Colonic mucosa (tissue), 4 donors: ENCODE measurements at places on chromosomes 6 and 20.

DNA sequence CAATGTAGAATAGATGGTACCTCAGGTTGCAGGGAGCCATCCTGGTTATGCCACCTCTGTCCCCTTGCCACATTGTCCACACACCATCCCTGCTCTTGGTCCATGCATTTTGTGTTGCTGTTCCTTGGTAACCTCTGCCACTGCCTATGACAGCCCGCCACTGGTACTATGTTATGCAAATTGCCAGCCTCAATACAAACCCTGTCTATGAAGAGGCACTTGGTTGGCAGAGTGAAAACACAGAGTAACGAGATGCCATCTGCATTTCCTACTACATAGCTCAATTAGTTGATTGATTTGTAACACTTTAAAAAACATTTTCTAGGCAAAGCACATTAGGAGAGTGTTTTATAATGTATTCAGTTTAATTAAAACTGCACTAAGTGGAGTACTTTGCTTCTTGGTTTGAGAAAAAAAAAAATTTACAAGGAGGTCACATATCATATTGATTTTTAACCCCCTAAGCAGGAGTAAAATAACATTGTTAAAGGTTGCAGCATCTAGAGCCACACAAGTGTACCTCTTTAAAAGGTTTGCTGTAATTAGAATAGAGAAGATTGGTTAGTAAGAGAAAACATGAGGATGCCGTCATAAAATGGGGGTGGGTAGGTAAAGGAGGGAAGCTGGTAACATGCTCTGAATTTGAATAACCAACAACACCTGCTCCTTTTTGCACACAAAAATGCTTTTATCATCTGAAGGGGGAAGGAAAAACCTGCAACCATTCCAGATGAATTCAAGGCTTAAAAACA is 817.1 kb downstream of the KIF16B start:
- H3K27me3 ChIP-seq = no peaks in the 10 kb centered on the region
- no peak overlapping the region for H3K4me3 ChIP-seq
- H3K4me1 ChIP-seq = no peaks in the 10 kb centered on the region
- no peak overlapping the region for H3K27ac ChIP-seq
- no peak for DNase-seq
- H3K36me3 ChIP-seq = no peaks in the 10 kb centered on the region

DNA sequence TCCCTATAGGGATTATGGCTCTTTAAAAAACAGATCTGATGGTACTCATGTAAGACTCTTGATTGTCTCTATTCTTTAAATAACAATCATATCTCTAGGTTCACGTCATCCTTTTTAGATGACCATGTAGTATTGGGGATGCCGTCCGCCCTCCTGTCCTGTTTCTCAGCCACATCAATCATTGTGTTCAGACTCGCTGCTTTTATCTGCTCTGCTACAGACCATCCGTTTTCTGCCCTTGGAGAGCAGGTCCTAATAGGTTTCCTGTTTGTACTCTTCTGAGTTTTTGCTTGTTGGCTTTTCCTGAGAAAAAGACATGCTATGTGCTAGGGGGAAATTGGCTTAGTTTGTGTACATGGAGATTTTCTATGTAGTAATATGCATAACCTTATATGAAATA is 76.8 kb downstream of the SASH1 start:
- DNase-seq = no peak
- H3K4me3 ChIP-seq = no peak overlapping the region
- H3K36me3 ChIP-seq = no peaks in the 10 kb centered on the region
- H3K4me1 ChIP-seq = no peaks in the 10 kb centered on the region
- no peaks in the 10 kb centered on the region for H3K27me3 ChIP-seq
- H3K27ac ChIP-seq = no peak overlapping the region

DNA sequence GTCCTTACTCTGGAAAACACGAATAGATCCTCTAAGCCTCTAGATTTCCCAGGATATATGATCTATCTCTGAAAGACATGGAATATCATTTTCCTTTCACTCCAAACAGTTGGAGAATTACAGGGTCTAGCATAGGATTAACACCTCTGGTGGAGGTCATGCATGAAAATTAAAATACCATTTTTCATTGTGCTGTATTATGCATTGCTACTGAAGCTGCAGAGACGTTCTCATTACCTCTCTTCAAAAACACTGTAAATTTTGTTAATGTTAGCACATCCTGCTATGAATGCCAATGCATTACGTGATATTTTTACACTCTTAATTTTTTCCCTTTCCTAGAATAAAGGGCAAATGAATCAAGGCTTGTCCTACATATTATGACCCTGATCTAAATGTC is 558.6 kb downstream of the TBC1D32 start:
- no peaks in the 10 kb centered on the region for H3K36me3 ChIP-seq
- no peak for DNase-seq
- no peak overlapping the region for H3K4me3 ChIP-seq
- H3K27ac ChIP-seq = no peak overlapping the region
- H3K27me3 ChIP-seq = no peaks in the 10 kb centered on the region
- no peaks in the 10 kb centered on the region for H3K4me1 ChIP-seq

- no peak overlapping the region for H3K27ac ChIP-seq
- no peaks in the 10 kb centered on the region for H3K4me1 ChIP-seq
- no peak for DNase-seq
- no peaks in the 10 kb centered on the region for H3K27me3 ChIP-seq
- H3K4me3 ChIP-seq = no peak overlapping the region
- H3K36me3 ChIP-seq = no peaks in the 10 kb centered on the region
Observed at GRCh38 chr6:87164506-87164905, 9.1 kb downstream of the ZNF292 start.

DNA sequence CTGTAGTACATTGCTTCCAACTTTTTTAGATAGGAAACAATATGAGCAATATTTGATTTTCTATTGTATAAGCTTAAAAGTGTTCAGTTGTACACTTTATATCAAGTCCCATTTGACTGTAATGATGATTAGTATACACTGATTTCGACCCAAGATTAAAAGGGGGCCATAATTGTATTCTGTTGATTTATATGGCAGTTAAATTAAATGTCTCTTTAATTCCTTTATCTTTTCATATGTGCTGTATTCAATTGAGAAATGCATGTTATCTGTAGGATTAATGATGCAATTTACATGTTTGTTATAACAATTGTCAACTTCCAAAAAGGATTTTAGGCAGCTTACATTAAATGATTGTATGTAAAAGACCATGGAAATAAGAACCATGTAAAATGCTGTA is 317.5 kb downstream of the CDKAL1 start:
- no peaks in the 10 kb centered on the region for H3K4me1 ChIP-seq
- no peak overlapping the region for H3K27ac ChIP-seq
- H3K36me3 ChIP-seq = no peaks in the 10 kb centered on the region

- H3K36me3 ChIP-seq = no peaks in the 10 kb centered on the region
- DNase-seq = peak; percentile 66
- peak overlapping the region; percentile 96 for H3K27ac ChIP-seq
- H3K4me3 ChIP-seq = peak overlapping the region; percentile 51
- H3K27me3 ChIP-seq = no peaks in the 10 kb centered on the region
- no peaks in the 10 kb centered on the region for H3K4me1 ChIP-seq
Observed at GRCh38 chr6:27838945-27839625, 73.1 kb downstream of the OR2B2 start.

GRCh38 chr20:53331151-53331973 is 262.3 kb downstream of the ZNF217 start:
- H3K27me3 ChIP-seq = no peaks in the 10 kb centered on the region
- no peaks in the 10 kb centered on the region for H3K36me3 ChIP-seq
- DNase-seq = no peak
- H3K4me3 ChIP-seq = no peak overlapping the region
- H3K27ac ChIP-seq = no peak overlapping the region

GRCh38 chr6:168197636-168198301 is 118.8 kb upstream of the FRMD1 start:
- DNase-seq = no peak
- H3K27ac ChIP-seq = no peak overlapping the region
- H3K4me1 ChIP-seq = no peaks in the 10 kb centered on the region
- no peaks in the 10 kb centered on the region for H3K36me3 ChIP-seq
